Stimulated activated CD8-positive, alpha-beta memory T cell treated with anti-CD3 and anti-CD28 coated beads, Interleukin-15, amount 100 ng/mL, for 48 hours (primary cell): ENCODE measurements at places on chromosomes 2 and 18.

GRCh38 chr18:31686986-31687928 lies 2.9 kb upstream of the B4GALT6 start:
- no peak for DNase-seq

- DNase-seq = no peak
Measured at GRCh38 chr2:43980902-43981301, 14.9 kb downstream of the LRPPRC start.

GRCh38 chr18:21735452-21736015 lies 5.1 kb upstream of the MIB1 start:
- DNase-seq = no peak

- no peak for DNase-seq
Measured at GRCh38 chr2:63049211-63049969, 1.2 kb upstream of the OTX1 start.

GRCh38 chr2:209424199-209424701 lies 403 bp downstream of the MAP2 start:
- DNase-seq = no peak

DNA sequence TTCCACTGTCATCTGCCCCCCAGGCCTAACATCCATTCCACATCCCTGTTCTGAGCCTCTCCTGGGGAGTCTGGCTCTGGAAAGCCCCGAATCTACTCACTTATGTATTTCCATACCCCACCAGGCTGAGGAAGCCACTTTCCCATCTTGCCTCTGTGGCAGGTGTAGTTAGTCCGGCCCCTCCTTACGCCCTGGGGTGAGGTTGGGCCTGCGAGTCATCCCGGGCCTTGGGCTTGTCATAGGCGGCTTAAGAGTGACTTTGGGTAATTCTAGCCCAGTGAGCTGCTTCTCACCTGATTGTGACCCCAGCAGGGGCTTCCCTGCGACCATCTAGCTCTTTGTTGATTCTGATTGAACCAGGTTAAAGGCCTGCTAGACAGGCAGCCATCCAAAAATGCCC lies 21.1 kb downstream of the PCARE start:
- no peak for DNase-seq

DNA sequence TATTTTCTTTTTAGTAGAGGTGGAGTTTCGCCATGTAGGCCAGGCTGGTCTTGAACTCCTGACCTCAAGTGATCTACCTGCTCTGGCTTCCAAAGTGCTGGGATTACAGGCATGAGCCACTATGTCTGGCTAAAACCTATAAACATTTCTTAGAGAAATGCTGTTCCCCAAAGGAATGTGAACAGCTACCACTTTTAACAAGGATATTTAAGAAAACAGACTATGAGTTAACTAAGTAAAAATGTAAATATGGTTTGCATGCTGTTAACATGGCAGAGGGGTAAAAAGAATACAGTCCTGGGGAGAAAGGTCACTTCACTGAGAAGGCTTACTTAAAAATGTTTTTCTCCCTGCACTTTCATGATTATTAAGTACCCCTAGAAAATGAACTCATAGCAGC lies 57.1 kb downstream of the SLC16A14 start:
- DNase-seq = no peak

DNA sequence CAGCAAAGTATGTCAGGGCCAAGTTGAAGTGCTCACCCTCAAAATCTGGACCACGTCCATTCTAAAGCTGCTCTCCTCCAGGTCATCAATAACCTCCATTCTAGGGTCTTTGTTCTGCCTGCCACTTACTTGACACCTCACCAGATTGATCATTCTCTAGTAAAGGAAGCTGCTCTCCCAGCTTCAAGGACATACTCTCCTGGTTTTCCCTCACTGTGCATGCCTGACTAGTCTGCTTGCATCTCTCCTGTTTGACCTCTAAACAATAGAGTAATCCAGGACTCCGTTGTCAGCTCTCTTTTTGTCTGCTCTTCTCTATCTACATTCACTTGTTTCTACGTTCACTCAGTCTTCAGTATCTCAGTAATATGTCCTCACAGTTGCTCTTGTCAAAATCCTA lies 59.1 kb downstream of the FRZB start:
- no peak for DNase-seq

DNA sequence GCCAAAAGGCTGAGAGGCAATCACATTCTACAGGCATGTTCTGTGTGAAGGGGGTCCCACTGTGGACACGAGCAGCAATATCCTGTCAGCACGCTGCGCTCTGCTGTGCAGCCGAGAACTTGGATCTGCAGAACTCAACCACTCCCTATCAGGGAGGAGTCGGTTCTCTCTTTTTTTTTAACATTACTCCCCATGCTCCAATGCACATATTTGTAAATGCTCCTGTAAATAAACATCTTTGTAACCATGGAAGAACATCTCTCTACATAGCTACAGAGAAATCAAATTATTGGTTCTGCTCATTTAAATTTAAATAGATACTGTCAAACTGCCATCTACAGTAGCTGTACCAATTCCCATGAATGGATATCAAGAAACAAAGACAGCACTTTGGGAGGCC lies 3.0 kb upstream of the ANKRD23 start:
- no peak for DNase-seq

DNA sequence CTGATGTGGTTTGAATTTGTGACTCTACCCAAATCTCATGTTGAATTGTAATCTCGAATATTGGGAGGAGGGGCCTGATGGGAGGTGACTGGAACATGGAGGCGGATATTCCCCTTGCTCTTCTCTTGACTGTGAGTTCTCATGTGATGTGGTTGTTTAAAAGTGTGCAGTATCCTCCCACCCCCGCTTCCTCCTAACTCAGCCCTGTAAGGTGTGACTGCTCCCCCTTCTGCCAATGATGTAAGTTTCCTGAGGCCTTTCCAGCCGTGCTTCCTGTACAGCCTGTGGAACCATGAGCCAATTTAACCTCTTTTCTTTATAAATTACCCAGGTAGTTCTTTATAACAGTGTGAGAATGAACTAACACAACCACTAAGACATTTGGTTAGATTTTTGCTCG lies 458.4 kb downstream of the THSD7B start:
- no peak for DNase-seq

DNA sequence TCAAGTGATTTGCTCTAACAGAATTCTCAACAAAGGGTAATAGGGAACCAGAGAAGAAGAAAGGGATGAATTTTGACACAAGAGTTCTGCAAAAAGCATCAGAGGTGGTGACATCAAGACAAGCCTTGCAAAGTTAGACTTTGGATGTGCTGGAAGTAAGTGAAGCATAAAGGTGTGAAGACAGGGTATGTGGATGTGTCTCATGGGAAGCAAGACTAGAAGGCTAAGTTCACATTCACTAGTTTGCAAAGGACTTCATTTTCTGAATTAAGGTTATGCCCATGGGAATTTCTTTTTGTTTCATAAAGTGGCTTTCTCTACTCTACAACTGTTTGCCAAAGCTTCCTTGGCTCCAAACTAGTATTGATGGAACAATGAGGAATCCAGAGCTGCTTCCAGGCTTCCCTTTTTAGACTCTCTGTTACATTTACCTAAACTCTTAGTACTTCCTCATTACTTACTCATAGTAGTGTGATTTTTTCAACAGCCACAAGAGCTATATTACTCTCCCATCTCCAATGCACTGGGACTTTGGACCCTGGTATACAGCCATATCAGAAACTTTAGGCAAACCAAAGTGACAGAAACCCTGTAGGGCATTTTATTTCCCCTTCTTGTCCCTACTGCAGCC lies 21.1 kb upstream of the IHH start:
- no peak for DNase-seq

GRCh38 chr2:112831946-112832840 lies 4.4 kb downstream of the IL1B start:
- no peak for DNase-seq

DNA sequence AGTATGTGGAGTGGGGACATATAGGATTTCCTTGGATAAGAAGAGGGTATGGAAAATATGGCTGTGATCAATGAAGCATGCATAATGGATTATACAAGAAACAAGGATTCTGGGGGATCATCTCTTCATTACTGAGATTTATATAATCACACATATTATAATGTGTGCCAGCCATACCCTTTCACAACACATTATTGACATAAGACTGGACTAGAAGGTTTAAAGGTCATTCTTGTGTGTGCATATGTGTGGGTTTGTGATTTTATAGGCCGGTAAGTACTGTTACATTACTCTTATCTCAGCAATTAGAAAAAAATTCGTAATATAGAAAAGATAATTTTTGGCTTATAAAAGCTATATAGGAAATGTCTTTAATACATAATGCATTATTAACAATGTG lies 62.2 kb upstream of the DCC start:
- DNase-seq = no peak

DNA sequence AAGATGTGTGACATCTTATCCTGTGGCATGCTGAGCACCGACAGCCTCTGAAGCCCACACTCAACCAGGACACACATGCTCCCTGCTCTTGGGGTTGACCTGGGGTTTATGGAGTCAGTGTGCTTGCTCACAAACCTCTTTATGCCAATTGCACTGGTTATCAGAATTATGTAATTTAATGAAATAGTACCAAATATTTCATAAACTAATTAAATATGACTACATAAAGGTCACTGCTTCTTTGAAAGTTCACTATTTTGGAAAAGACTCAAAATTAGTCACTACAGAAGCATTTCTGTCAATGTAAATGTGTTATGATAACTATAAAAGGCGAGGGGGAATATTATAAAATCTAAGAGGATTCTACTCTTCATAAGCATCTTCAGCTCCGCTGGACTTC lies 76.7 kb downstream of the FHOD3 start:
- DNase-seq = no peak

- DNase-seq = no peak
Measured at GRCh38 chr2:119487434-119488244, 36.6 kb downstream of the SCTR start.

DNA sequence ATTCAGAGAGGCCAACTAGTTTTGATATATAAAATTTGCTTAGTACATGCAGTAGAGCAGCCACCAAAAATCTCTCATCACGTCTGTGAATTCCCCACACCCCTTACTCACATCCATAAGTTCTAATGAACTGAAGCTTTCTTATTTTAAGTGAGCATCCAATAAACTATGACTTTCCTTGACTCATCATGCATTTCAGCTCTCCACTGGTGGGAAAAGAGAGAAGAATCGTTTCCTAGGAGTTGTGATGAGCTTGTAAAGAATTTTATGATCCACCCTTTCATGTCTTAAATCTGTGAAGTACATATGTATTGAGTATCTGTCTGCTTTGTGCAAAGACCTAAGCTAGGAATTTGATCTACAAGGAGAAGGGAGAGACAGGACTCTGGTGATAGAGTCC lies 428.6 kb downstream of the SETBP1 start:
- no peak for DNase-seq
